EH (cell line): ENCODE measurements at places on chromosomes 12 and 14.

DNA sequence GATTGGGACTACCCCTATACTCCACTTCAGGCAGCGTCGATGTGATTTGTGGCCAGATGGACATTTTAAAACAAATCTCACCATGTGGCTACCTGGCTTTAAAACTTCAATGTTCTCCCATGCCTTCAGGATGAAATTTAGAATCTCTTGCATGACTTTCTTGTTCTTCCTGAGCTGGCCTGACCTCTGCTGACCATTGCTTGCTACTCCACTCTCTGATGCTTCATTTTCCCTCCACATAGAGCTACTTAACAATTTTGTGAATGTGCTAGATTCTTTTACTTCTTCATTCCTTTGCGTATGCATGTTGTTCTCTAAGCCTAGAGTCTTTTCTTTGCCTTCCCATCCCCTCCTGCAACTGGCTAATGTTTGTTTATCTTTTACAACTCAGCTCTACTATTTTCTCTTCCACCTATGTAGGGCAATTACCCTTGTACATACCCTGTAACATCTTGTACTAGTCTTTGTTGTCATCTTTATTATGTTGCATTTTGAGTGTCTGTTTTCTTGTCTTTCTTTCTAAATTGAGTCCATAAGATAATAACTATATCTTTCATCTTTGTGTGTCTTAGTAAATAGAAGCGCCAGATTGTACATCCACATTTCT is 41.2 kb downstream of the YLPM1 start:
- peak; percentile 71 for DNase-seq

- DNase-seq: peak; percentile 65
Observed at GRCh38 chr12:1581973-1582708, 12.2 kb downstream of the FBXL14 start.

- no peak for DNase-seq
Observed at GRCh38 chr12:52206304-52207040, 14.7 kb upstream of the KRT80 start.

GRCh38 chr12:121571920-121572319 is 8.9 kb downstream of the KDM2B start:
- no peak for DNase-seq

DNA sequence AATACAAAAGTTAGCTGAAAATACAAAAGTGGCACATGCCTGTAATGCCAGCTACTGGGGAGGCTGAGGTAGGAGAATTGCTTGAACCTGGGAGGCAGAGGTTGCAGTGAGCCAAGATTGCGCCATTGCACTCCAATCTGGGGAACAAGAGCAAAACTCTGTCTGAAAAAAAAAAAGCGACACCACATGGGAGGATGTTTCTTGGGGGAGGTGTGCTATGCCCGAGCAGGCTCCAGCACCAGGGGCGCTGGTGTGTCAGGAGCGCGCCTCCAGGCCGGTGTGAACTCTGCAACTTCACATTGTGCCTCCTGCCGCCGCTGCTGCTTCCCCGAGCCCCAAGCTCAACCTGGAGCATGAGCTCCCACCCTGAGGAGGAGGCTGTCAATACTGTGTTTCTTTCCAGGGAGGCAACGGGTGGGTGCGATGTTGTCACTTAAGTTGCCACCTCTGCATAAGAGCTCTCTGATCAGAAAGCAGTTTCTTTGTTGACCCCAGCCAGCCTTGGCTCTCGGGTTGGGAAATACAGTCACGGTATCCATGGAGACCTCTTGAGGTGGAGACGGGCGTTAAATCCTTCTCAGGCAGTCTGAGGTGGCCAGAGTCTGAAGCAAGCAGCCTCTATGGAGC is 18.9 kb downstream of the DEGS2 start:
- no peak for DNase-seq

DNA sequence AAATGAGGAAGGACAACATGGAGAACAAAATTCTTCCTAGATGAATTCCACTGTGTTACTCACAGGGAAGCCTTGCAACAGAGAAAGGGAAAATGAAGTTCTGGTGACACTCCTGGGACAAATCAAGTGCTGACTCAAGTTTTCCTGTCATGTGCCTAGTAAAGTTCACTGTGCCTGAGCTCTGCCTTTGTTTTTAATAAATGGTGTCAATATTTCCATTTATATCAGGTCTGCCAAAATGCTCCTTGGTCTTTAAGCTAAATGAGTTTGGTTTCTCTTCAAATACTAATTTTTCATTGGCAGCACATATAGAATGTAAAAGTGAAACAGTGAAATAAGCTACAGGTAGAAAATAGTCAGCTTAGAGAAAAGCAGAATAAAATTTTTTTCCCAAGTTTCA is 33.0 kb downstream of the HIGD1C start:
- peak; percentile 85 for DNase-seq
